D341Med (cell line): ENCODE measurements at places on chromosomes 2 and 18.
A peak's percentile ranks its signal among the peaks of the same experiment; 100 is the strongest.

GRCh38 chr18:11654736-11655605 lies 34.1 kb upstream of the GNAL start:
- peak; percentile 80 for DNase-seq

GRCh38 chr2:14270036-14270582 lies 362.4 kb upstream of the LRATD1 start:
- DNase-seq: no peak

DNA sequence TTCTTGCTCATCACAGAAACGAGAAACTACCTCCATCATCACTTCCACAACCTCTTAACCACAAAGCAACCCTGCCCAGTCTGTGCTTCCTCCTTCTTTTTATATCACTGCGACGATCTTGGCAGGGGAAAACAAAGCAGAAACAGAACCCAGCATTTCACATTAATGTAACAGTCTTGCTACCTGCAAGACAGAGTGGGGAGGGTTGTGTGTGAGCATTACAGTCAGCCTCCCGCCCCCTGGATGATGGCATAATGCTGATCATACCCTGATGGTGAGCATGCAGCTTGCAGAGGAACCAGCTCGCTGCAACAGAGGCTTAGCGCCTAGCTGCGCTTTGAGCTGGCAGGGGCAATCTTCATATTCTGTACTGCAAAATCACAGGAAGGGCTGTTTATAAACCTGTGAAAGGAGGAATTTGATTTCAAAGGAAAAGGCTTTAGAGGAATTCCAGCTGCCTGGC lies 376.1 kb downstream of the IRS1 start:
- no peak for DNase-seq

DNA sequence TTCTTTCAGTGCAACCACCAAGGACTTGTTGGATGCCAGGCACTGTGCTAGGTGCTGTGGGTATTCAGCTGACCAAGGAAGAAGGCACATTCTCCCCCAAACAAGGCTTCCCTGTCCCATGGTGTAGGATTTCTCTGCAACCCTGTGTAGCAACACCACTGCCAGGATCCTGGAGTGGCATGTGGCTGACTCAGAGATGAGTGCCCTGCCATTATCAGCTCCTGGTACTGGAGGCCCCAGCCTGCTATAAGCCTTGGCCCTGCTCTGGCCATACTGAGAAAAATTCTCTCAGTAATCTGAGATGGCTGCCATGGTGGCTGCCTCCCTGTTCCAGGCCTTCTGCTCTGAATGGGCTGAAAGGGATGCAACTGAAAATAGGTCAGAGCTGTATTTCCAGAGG lies 4.3 kb downstream of the SMYD5 start:
- DNase-seq: no peak

DNA sequence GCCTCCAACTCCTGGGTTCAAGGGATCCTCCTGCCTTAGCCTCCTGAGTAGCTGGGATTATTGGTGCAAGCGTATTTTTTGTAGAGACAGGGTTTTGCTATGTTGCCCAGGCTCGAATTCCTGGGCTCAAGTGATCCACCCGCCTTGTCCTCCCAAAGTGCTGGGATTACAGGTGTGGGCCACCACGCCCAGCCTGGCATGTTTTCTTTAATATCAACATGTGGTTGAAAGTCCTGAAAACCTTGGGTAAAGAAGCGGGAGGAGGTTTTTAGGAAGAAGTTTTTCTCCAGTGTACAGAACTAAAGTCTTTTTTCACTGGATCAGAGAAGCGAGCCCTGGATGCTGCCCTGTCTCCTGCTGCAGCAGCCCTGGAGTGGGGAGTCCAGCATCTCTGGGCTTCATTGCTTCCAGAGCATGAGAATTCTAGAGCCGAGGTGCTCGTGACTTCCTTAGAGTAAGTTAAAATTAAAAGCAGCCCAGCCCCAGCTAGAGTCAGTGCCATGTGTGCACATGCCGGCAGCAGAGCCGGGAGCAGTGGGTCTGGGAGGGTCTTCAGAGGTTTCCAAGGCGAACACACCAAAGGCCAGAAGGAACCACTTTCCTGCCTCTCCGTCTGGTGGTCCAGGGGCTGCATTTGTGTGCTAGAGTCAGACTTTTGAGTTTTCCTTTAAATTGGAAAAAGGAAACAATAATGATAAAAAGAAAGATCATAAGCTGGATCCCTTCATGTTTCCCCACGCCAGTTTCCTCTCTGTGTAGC lies 31.2 kb downstream of the ITGB1BP1 start:
- no peak for DNase-seq

GRCh38 chr2:47025969-47026610 lies 110.5 kb upstream of the MCFD2 start:
- DNase-seq: no peak

DNA sequence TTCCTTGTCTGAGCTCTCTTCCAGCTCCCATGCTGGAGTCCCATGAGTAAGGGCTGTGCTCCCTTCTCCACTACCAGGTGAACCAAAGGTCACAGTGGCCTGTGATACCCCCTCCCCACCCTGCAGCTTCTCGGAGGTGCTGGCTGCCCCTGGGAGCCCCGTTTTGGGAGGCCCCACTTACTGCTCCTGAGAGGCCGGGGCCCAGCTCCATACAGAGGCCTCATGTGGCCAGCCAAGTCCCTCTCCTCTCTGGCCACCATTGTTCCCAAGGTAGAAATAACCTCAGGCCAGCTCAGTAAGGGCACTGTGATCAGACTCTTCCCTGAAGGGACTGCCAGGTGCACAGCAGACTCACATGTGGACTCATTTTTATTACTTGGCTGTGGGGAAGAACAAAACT lies 6.0 kb downstream of the RAB11FIP5 start:
- no peak for DNase-seq

DNA sequence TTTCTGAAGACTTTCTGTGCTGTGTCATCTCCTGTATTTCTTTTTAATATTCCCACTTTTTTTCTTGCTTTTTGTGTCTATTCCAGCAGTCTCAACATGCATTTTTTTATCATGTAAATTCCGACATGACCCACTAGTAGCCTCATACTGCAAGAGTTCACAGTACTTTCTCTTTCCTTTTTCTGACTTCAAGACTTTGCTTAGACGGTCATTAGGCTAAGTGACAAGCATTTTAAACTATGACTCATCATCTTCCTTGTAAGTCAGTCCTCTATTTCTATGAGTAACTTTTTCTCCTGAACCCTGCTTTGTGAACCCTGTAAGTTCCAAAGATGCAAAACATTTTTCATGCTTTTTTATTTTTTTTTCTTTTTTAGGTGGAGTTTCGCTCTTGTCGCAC lies 381.2 kb downstream of the TXNL1 start:
- no peak for DNase-seq

DNA sequence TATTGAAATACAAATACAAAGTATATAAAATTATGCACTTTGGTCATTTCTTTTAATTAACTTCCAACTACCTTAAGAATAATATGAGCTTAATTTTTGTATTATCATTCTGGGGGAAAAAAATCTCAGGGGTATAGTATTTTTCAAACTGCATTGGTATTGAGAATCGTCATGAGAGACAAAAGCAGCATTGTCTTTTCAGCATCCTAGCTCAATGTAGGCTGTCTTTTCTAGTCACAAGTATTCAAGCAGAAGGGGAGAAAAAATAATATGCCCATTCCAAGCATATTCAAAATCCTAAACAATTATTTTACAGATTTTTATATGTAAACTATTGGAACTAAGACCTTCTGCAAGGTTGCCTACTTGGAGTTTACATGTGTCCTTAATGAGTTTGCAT lies 693.3 kb downstream of the LRP1B start:
- DNase-seq: no peak

- no peak for DNase-seq
Measured at GRCh38 chr18:50836521-50836957, 16.7 kb upstream of the MRO start.

DNA sequence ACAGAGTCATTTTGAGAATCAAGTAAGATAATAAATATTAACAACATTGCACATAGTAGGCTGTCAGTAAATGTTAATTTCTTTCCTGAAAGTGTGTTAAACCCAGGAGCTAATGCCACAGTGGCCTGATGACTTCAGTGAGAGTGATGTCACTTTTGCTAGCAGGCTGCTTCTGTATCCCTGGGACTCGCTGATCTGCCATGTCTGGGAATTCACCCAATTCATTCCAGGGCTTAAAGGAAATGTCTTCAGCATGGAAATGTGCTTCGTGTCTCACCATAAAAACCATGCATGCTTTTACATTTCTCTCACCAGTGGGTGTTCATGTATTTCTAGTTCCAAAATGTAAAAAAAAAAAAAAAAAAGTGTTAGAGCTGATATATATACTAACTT lies 56.8 kb upstream of the MAPRE3 start:
- no peak for DNase-seq

DNA sequence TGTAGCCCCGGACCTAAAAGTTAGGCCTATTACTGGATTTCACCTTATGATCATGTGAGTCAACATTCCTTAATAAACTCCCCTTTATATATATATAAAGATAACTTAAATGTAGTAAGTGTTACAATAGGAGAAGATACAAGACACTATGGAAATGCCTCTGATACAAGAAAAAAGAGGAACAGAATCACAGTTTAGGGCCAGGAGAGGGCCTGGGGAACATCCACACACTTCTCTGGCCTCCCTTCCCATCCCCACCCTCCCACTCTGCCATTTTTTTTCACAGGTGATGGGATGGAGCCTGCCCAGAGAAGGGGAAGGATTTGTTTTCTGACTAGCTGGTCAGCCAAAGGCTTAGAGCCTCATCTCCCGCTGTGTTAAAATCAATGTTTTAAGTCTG lies 6.4 kb downstream of the CDC42EP3 start:
- no peak for DNase-seq

DNA sequence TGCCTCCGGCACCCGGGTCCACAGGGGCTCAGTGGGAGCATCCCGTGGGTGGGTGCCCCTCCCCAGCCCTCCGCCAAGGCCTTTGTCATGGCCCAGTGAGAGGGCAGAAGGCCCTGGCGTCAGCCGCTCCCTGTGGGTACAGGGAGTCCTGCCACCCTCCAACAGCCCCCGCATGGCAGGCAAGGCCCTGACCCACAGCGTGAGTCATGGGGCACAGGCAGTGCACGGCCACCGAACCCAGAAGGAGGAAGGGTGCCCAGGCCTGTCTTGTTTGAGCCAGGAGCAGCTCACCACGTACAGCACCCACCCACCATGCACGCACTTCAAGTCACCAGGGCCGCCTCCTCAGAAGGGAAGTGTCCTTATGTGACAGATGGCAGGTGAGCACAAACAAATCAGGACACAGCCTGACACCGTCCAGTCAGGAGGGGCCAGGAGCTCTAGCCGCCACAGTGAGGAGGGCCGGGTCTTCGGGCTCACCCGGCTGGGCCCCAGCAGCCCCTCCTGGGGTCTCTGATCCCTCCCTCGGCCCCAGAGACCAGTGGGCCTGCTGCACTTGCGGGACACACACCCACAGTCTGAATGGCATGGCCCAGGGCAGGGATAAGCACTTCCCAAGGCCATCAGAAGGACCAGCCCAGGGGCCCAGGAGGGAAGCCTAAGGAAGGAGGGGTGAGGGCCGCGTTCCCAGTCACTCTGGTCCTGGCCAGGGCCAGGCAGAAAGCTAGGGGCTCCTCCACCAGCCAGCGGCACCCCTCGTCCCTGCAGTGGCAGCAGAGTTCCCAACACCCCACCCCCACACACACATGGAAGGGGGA lies 25.8 kb downstream of the BIN1 start:
- no peak for DNase-seq

DNA sequence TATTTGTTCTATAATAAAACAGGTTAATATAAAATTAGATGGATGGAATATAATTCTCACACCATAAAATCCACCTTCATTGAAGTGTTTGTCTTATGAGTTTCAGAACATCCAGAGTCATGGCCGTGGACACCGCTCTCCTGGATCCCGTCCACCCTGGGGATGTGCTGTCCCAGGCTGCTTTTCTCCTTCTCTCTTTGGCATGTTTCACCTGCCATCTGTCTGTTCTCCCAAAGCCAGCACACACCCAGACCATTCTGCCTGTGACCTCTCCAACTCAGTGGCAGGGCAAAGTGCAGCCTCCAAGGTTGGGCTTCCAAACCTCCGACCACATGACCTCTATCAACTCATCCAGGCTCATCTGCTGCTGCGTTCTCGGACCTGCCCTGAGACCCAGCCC lies 104.7 kb downstream of the MYT1L start:
- DNase-seq: no peak

DNA sequence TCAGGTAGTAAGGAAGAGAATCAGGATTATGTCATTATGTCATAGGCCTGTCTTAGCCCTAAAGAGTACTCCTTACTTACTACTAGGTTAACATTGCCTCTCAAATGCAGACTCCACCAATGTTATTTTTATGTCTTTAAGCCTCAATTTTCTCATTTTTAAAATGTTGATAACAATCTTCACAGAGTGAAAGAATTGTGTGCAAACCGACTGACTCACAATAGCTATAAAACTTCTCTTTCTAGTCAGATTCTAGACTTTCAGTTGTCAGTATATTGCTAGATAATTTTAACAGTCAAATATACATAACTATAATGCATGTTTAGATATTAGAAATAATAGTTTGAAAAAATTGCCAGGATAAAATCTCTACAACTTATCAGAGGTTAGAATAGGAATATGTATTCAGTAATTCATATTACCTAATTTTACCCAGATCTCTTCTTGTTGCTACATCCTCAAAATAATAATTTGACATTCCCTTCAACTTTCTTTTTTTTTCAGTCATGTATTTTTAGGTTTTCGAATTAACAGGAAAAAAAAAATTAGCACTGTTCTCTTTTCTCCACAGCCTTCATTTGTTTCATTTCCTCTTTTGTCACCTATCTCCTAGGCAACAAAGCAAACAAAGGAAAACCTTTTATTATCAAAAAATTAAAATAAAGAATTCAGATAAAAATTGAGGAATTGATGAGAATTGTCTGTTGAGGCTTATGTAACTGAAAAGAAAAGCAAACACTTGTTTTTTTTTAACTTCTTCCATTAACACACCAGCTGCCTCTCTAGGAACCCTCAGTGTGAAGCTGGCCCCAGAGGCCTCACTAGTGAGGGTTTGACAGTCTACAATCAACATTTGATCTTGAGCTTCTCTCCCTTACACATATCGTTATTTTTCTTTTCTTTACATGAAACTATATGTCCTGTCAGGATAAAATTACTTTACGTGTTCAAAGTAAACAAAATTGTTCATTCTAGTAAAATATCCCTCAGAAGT lies 279.0 kb downstream of the CALCRL start:
- DNase-seq: no peak

DNA sequence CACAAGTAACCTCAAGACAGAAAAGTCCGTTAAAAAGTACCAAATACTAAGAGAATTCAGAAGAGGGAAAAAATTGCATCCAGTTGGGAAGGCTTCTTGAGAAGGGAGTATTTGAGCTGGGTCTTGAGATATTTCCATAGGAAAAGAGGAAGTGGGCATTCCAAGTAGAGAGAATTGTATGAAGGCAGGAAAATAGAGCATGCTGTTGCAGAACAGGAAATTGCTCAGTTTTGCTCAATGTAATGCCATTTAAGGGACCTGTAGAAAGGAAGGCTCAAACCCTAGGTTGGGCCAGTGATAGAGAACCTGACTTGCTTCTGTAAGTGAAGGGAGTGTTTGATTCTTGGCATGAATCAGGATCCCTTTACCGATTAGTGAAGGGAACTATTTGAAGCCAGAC lies 1.0 kb upstream of the ZC3H8 start:
- no peak for DNase-seq

DNA sequence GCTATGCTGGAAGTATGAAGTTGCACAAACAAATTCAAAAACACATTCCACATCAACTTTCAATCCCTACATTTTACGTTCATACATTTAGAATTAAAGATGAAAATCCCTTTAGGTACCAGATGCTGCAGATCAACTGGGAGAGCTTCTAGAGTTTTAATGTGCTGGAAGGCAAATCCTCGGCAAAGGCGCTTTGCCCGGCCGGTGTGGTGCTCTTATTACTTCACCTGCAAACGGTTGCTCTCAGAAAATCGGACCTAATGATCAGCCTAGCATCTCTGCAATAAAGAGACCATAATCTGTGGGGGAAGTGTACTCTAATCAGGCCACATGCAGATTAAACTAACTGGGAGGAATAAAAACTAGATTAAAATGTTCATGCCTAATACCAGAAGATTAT lies 513.8 kb downstream of the ZEB2 start:
- DNase-seq: peak; percentile 36
